ENCODE measurements at places on chromosomes 3 and 15.

GRCh38 chr3:5057272-5057671 is 64.8 kb upstream of the ARL8B start:
- DNase-seq = no peak

- DNase-seq = no peak
Measured at GRCh38 chr15:79065706-79066376, 24.7 kb downstream of the RASGRF1 start.

DNA sequence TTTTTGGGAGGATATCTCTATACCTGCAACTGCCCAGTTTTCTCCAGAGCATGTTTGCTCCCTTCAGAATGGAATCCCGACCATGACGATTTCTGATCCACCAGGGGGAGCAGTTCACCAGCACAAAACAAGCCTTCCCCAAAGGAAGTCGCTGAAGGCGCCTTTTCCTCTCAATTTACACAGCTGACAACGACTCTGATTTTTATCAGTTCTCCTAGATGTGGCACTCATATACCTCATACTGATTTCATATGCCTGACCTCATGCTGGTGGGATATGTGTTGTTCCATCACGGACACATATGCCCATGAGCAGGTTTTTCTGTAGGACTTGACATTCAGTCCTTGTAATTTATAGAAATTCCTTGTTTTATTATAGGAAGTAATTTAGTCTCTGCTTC is 1028.2 kb downstream of the MCTP2 start:
- peak; percentile 37 for DNase-seq

DNA sequence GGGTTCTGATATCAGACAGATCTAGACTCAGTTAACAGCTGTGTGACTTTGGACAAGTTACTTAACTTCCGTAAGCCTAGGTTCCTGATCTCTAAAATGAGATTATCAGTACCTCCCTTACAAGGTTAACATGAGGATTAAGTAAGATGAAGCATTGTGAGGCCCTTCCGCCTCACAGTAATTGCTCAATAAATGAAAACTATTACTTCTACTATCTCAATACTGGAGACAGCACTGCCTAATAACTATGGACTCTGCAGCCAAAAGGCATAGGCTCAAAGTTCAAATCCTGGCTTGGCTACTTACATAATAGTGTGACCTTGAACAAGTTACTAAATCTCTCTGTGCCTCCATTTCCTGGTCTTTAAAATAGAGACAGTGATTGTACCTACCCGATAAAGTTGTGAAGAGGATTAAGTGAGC is 82.0 kb upstream of the ATP11B start:
- DNase-seq = peak; percentile 90

- no peak for DNase-seq
Measured at GRCh38 chr15:40843885-40844695, at the start of gene SPINT1. TSS of gene SPINT1 (plus strand) at chr15:40844048. CDS start at chr15:40844555, 507 bp downstream.

GRCh38 chr3:69020424-69020823 is 6.9 kb upstream of the EOGT start:
- DNase-seq = no peak

Data from large intestine (tissue), 12 donors.